ENCODE measurements at places on chromosomes 4 and X.

DNA sequence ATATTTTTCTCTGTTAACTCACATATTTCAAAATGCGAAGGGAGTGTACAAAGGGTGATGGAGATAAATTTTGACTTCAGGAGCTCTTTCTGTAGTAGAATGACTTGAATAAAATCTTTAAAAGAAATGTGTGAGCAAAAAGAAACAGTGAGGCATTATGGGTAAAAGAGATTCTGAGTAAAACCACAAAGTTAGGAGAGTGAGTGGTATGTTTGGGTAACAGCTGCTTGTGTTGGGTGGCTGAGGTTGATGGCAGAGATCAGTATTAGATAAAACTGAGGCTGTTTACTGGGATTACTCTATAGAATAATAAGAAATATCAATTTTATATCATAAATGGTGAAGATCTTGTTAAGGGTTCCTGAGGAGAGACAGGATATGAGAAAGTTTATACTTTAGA is 434.2 kb upstream of the AMOT start:
- DNase-seq = no peak

DNA sequence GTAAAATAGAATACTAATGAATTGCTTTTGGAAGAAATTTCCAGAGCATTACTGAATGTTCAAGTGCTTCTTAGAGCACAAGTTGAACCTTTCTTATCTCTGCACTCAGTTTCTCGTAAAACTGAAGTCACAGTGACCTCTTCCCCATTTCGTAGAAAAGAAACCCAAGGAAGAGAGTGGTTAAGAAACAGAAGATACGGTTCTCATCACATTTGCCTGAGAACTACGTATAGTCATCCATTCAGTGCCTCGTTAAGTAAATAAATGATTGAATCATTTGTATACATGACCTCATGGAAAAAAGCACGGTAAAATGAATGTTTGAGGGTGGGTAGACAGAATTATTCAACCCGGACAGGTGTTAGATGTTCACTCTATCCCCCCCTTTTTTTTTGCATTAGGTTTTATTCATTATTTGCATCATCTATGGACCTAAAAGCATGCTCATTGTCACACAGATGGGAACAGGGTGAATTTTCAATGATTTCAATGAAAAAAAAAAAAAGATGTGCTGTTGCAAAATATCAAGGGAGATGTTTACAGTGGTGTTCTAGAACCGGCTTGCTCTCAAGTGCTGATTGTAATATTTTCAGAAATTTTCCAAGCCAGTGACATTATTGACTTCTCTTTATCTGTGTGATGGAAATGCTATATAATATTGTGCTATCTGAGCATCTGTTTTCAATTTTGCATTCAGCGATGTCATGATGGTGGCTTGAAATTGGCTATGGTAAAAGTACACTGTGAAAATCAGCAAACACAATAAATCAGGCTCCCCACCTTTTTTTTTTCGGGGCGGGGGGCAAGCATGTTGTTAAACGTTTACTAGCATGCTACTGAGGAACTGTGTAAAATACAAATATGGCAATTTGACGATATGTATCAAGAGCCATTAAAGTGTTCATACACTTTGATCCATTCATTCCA is 4.3 kb downstream of the RHOH start:
- no peak for DNase-seq

DNA sequence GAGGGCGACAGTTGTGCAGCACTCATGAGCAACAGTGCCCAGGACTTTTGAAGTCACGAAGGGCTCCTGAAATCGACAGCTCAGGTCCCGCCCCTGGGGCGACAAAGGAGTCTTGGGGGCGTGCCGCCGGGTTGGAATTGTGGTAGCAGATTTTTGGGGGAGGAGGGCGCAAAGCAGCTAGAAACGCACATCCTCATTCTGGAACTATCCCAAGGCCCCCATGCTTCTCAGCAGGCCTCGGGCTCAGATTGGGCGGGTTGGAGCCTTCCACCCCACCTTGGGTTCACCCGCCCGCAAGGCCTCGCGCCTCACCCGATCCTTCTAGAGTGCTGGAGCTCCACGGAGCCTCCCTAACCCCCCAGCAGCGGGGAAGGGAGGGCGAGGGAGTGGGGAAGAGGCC is 85.5 kb downstream of the HPRT1 start:
- no peak for DNase-seq

DNA sequence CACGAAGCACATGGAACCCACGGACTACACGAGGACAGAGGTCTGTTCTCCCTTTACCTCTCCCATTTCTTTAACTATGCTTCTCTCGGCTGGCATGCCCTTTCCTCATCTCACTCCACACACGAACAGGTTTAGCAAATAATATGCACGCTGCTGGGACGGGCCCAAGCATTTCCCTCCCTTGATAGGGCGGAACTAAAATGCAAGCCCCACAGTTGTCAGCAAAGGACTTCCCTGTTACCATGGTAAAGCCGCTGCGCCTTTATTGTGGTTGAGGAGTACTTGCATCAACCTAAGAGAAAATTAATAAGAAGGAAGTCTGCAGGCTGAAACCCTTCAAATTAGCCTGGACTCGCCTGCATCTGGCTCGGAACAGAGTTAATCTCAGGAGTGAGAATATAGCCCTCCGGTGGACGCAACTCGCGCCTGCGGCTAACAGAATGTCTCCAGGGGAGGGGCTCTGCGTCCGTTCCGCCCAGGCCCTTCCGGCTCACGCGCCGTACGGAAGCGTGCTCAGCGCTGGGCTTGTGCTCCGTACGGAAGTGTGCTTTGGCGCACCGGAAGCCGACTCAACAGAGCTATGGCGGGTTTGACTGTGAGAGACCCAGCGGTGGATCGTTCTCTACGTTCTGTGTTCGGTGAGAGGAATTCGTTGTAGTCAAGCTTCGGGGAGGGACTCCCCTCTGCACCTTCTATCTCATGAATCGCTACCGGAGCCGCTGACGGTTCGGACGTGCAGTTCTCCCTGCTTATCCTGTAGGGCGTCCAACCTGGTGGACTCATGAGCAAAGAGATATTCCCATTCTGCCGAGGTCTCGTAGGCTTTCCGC is at the start of gene CSTF2:
Gene CSTF2, plus strand, starts transcription at position 555 of the 830 bp plus-strand sequence. Its CDS starts 26 bp downstream, at position 581.
- DNase-seq = peak; percentile 60

DNA sequence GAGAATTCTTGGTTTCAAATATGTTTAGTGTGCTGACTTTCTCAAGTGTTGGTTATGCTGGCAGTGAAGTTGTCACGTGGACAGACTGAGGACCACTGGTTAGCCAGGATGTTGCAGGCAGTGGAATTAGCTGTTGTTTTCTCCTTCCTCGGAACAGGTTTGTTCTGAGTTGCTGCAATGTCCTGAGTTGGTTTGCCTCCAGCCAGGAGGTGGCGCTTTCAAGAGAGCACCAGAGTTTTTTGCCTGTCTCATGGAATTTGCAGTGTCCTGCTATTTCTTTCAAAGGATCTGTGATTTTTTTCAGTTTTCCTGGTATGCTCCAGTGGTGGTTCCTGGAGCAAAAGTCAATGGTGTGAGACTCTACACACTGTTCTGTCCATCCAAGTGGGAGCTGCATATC is 158.1 kb upstream of the CXorf66 start:
- no peak for DNase-seq

GRCh38 chrX:130413415-130413814 is 11.6 kb downstream of the RBMX2 start:
- DNase-seq = no peak

DNA sequence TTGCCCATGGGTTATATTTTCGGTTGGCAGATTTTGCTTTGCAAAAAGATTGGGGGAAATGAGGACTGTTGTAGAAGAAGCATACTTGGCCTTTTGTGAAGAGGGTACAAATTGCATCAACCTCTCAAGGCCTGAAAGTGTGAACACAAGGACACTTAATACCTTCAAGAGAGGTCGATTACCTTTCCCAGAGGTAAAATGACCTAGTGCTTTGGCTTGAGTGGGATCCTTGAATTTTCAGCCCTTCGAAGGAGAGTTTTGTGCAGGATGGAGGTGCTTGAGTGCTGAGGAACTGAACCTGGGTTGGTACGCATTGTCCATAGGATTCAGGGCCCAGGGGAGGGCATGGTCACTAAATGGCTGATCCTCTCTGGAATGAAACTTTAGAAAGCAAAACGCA is 27.6 kb upstream of the NKAP start:
- no peak for DNase-seq

GRCh38 chr4:85854546-85854945 is 379.6 kb downstream of the ARHGAP24 start:
- no peak for DNase-seq

DNA sequence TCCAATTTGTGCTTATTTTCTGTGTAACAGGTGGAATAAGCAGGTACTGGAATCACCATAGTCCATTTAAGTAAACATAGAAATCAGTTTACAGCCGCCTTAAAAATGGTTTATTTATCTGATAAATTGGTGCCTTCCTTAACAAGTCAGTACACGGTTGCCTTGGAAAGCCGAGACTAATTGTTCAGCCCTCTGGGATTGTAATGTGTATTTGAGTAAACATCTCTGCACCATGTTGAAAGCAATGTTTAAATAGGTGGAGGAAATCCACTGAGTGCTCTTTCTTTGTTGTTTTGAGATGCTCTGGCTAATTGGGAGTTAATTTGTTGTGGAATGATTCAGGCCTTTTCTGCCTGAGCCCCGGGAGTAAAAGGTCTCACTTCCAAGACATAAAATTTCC is 45.7 kb upstream of the ADRA2C start:
- no peak for DNase-seq

DNA sequence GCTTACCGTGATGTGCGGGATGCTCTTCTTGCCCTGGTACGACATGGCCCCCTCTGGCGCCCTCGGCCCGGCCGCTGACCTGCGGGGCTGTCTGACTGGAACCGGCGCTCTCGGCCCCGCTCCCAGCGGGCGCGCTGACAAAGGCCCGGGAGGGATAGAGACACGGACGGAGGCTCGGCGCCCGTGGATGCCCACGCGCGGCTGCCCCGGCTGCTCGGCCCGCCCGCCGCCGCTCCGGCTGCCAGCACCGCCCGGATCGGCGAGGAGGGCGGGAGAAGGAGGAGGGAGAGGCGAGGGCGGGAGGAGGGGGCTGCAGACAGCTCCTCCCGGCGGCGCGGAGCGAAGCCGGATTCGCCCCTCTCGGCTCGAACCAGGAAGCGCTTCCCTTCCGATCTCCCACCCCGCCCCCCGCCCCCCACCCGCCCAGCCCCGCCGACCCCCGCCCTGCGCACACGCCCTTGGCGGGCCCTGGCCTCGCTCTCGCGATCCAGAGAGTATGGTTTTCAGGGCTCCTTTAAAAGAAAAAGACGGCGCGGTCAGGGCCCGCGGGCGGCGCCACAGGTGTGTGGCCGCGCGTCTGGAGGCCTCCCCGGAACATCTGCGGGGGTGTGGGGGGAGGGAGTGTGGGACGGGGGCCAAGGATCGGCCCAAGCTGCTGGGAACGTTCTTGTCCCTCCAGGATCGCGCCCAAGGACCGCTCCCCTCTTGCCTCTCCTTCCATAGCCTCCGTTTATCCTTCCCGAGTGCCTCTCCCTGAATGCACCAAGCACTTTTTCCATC is 4.5 kb downstream of the CRMP1 start:
- no peak for DNase-seq

GRCh38 chr4:176292920-176293319 is 23.9 kb upstream of the ASB5 start:
- no peak for DNase-seq

GRCh38 chrX:53606456-53606855 is 80.1 kb downstream of the HUWE1 start:
- DNase-seq = no peak

DNA sequence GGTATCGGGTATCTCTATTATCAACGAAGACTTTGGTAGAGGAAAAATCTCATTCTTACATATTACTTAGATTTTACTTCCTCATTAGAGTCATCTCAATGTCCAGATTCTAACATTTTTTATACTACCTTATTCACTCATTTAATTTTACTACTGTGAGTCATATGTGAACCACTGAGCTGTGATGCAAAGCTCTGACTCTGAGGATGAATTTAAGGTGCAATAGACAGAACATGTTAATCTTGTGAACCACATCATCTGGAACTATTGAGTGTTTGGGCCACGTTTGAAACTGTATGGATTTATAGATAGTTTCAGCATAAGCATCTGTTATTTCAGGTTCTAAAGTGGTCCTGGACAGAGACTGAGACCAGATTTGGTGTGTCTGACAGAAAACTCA is 78.4 kb downstream of the PWWP3B start:
- DNase-seq = no peak

DNA sequence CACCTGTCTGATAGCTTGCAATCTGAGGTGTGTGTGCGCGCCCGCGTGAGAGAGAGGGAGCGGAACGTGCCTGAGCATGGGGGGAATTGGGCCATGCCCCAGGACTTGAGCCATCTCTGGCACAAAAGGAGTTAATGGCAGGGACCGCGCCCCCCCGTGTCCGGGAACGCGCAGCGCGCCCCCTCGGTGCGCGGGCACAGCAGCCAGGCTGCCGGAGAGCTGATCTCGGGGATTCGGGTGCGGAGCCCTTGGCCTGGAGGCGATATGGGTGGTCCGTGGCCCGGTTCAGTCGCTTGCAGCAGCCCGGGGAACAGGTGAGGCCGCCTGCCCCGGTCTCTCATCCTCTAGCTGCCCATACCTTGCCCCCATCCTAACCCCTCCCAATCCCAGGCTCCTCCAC is at the start of gene NLGN3:
Gene NLGN3, plus strand, starts transcription at position 191 of the 400 bp plus-strand sequence. CDS start 2,909 bp downstream, outside the sequence.
- no peak for DNase-seq

DNA sequence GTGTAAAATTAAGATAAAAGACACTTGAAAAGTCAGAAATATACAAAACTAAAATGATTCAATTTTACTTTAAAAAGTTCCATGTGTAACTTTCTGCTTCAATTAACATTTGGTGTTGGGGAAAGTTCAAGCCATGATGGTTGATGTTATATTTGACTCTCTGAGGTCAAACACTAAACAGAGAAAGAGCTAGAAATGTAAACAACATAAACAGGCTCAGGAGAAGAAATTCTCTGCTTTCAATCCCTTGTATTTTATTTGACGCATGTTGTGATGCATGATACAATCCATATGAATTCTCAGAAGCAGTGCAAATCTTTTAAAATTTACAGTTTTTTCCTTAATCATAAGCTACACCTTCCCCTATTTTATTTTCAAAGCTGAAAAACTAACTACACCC is 822.4 kb downstream of the PCDH18 start:
- no peak for DNase-seq

- DNase-seq = no peak
Measured at GRCh38 chr4:89619206-89619962, 217.6 kb downstream of the SNCA start.

DNA sequence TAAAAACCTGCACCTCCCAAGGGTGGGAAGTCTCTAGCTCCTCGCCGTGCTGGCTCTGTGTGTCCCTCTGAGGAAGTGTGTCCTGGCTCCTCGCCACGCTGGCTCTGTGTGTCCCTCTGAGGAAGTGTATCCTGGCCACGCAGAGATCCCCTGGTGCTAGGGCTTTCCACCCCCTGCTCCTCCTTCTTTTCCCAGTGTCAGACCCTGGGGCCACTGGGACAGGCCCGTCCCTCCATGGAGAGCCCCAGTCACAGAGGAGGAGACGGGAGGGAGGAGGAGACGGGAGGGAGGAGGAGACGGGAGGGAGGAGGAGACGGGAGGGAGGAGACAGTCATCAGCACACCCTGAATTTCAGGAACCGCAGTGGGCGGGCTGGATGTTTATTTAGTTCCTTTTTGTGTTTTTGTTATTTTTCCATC is 53.8 kb upstream of the HGFAC start:
- DNase-seq = no peak

GRCh38 chr4:14880805-14881204 is 121.5 kb upstream of the CPEB2 start:
- DNase-seq = no peak
